WERI-Rb-1 (cell line): ENCODE measurements at places on chromosomes 3 and 15.

GRCh38 chr3:85808755-85809154, 850.0 kb downstream of the CADM2 start:
- DNase-seq = no peak

GRCh38 chr15:41558400-41559238, at the start of gene TYRO3:
Gene TYRO3, plus strand, starts transcription at chr15:41559212. Its CDS starts 46 bp downstream, at chr15:41559258.
- peak; percentile 63 for DNase-seq

GRCh38 chr3:8851703-8852102, 82.3 kb upstream of the OXTR start:
- DNase-seq = no peak

DNA sequence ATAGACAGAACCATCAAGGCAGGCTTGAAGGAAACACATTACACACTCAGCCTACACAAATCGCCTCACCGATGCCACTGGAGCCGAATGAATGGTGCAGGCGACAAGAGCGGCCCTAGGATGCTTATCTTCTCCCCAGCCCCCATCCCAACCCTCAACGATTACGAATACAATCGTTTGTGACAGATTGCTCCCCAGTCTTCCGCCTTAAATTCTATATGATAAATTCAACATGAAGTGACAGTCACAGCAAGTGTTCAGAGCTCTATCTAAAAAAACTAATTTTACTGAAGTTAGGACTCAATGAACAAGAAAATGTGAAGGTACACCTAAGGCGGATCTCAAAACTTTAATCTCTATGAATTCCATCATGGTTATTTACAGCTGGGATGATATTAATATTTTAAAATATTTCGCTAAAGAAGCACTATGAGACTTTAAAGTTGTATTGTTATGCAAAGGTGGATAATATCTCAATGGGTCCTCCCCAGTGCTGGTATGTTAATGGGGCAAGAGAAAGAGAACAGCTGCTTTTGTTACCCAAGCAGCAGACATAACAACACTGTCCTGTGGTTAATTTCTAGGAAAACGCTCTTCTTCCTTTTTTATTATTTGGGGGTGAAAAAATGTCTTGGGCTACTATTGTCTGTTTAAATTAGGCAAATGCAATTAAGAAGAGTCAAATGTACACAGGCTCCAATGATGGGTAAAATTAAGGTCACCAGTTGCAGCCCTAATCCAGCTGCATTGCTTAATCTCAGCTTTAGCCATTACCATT, 147.6 kb upstream of the NR2F2 start:
- DNase-seq = no peak

- no peak for DNase-seq
Observed at GRCh38 chr15:70361891-70362290, 264.2 kb upstream of the TLE3 start.

- DNase-seq = no peak
Observed at GRCh38 chr3:114879059-114880031, 267.7 kb downstream of the ZBTB20 start.

GRCh38 chr15:77081971-77082370, 11.1 kb upstream of the TSPAN3 start:
- DNase-seq = no peak
